ENCODE measurements at places on chromosomes 1 and 21. TPM values are rescaled to one million over a fixed set of nuclear protein-coding genes. Genes with fewer than 3 reads are reported as not detected.

Gene TATDN3
- 7.9 TPM for total RNA-seq

Gene C1orf226
- total RNA-seq: 14.6 TPM

Gene PRR9
- not detected for total RNA-seq

DNA sequence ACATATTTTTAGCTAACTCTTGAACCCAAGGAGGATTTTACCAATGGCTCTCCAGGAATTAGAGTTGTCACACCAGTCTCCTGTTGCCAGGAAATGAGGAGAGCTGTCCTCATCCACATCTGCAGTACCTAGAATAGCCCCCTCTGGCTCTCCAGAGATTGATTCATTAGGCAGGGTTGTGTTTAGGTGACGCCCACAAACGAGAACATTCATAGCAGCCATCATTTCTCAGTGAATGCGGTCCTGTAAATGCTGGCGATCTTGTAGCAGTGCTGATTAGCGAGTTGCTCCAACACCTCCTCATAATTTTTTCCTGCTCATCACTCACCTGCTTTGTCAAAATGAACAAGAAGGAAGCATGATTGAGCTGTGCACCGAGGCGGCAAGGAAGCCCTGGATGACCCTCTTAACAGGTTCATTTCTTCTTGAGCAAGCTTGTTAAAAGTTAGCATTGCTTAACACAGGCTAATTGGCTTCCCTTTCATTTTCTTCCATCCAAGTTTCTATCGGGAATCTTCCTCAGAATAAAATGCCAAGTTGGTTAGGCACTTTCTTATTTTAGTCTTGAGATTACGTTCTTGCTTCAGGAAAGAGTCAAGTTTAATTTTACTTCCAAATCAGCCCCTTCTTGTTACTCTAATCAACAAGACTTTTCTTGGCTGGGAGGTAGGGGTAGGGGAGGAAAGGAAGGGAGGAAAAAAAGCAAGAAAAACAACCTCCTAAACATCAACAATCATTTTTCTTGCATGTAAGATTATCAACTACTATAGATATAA lies 16.5 kb upstream of the KLHDC8A start:
- ATAC-seq: no peak

- no peak for ATAC-seq
Observed at GRCh38 chr1:41712695-41713094, 206.0 kb downstream of the HIVEP3 start.

GRCh38 chr1:13807209-13807608 lies 107.2 kb downstream of the PRDM2 start:
- no peak for ATAC-seq

DNA sequence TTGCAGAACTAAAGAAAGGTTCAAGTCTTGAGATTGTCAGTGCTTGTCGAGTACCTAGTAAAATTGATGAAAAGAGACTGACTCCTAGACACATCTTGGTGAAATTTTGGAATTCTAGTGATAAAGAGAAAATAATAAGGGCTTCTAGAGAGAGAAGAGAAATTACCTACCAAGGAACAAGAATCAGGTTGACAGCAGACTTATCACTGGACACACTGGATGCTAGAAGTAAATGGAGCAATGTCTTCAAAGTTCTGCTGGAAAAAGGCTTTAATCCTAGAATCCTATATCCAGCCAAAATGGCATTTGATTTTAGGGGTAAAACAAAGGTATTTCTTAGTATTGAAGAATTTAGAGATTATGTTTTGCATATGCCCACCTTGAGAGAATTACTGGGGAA lies 16.3 kb downstream of the L1TD1 start:
- no peak for ATAC-seq
